ENCODE measurements at places on chromosomes 2 and 18.

GRCh38 chr18:46148810-46149209 is 44.6 kb downstream of the HAUS1 start:
- DNase-seq = no peak

DNA sequence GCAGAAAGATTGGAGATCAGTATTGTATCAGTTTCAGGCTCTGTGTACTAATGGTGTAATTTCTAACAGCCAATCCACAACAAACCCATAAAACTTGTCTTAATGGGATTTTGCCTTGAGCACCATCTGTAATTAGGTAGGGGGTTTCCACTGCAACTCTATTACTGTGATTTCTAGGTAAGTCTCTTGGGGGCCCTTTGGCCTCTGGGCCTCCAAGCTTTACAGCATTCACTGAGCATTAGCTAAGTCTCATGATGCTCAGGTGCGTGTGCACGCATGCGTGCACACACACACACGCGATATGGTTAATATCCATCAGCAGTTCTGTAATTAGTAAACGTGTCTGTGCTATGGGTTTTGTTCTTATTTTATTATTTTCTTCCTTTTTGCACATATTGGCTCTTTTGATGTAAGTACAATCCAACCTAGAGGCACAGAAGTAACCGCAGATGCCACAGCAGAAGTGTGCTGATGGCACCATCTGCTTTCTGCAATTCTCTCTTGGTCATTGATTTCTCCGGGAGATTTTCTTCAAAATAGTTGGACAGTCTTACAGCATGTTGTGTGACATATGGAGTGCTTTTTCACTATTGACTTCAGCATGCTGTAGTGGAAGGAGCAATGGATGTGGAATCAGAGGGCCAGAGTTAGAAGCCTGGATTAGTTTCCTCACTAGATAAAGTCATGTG is 592.0 kb downstream of the LRRTM4 start:
- no peak for DNase-seq

GRCh38 chr18:59009846-59010245 is 129.8 kb upstream of the SEC11C start:
- DNase-seq = no peak

GRCh38 chr18:77137851-77138250 is 5.3 kb upstream of the MBP start:
- DNase-seq = no peak

GRCh38 chr2:73897934-73898333 is 5.1 kb downstream of the ACTG2 start:
- no peak for DNase-seq

DNA sequence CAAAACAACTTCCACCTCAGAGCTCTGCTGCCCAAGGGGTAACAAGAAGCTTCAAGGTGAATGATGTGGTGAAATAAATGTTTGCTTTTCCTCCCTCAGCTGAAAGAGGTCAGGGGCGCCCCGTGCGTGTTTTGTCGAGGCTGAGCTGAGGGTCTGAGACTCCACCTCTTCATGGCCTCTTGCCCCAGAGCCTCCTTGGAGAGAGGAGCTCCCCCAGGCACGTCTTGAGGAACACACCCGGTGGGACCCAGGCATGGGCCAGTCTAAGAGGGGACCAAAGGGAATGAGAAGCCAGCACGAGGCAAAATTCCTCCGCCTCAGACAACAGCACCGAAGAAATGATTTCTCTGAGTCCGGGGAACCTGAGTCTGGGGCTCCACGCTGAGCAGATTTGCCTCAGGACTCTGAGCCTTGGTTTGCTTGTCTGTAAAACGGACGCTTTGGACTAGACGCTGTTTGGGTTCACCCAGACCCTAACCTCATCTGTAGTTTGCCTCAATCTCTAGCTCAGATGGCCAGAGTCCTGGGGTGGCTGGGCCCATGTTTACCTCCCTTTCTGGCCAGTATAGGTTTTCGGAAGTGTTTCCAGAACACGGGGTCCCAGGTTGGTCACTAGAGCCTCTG is 56.4 kb upstream of the ODC1 start:
- no peak for DNase-seq

DNA sequence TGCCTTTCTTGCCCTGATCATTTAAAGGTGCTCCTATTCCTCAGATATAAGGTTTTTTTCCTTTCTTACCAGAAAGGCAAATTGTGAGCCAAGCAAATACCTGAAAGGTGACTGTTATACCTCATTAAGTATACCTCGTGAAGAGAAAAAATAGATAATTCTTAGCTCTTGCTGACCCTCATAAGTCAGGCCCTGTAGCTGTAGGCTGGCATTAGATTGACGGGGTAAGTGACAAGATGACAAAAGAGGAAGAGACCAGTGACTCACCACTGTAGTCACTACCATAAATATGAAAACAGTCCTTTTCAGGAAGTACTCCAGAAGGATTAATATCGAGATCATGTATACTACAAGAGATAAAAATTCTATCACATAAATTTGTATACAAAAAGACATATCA is 104.6 kb downstream of the PTPN4 start:
- DNase-seq = no peak

DNA sequence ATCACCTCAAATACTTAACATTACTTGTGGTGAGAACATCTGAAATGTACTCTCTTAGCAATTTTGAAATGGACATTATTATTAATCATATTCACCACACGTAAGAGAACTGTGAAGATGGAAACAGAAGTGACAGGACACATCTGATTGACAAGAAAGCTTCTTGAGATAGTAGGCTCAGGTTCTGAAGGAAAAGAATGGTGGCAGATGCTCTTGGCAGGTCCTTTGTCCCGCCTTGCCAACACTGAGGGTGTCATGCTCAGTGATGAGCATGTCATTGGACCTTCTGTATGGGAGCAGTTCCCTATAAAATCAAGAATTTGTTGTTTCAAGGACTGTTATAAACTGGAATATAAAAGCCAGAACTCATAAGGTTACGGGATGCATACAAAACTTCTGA is 428.1 kb downstream of the THSD7B start:
- no peak for DNase-seq

DNA sequence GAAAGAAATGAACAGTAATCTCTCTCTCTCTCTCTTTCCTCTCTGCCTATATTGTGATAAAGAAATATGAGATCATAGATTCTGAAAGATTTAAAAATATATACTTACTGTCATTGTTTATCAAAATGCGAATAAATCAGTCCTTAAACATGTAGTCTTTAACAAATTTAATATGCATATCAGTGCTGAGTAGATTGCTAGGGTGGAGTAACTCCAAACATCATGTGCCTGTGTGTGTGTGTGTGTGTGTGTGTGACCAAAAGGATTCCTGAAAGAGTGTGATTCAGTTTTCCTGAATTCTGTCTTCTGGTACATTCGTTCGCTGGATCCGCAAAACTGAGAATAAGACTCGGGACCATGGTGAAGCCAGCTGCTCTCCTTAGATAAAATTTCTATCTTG is 24.0 kb upstream of the DSEL start:
- DNase-seq = no peak

GRCh38 chr2:21123473-21124393 is at the start of gene TDRD15:
Gene TDRD15 (plus strand): TSS chr2:21123968. CDS start chr2:21137468, 13,500 bp downstream.
- DNase-seq = no peak

DNA sequence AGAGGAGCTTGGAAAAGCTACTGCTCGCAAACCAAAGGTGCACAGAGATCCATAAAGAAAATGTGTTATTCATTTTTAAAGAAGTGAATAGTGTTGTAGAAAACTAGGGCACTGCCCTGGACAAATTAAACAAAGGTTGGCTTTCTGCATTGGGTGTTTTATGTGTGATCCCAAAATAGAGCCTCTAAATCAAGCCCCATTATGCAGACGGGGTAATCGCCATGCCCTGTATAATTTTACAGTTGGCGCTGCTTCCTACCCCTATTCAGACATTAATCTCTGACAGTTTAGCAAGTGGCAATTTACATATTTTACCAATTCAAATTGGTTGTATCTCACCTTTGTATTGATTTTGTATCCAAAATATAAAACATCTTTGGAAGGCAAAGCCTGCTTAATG is 109.1 kb downstream of the PID1 start:
- DNase-seq = no peak

DNA sequence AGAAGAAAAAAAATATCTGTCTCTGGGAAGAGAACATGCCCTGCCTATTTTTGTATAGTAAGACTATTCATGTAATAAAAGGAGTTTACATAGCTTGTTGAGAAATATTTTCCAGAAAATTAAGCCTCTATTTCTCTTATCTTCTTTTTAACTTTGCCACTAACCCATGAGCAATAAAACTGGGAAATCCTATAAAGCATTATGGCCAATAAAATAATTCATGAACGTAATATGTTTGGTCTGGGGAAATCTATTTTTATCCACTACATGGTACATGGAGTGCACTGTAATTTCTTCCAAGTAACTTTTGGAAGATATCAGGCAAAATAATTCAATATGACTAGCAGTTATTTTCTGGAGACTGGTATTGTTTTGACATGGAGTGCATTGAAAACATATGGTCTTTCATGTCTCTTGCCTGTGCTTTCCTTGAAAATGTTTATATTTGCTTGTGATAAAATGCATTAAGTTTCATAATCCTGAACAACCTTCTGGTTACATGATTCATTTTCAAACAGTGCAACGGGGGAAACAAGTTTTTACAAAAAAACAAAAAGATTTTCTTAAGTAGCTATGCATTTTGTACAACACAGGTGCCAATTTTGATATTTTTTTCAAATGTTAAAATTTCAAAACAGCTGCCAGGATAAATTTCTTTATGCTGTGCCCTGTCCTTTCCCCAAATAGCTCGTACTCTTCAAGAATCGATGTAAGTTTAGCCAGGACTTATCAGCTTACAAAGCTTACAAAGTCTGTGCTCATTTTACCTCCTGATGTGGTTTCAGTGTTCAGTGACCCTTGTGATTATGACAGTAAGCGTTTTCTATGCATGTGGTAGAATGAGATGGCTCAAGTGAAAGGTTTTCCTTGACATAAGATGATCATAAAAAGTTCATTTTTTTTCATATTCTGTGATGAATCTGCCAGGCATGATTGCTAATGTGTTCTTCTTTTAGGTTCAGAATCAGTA is 194.5 kb downstream of the UBE2E3 start:
- DNase-seq = no peak

DNA sequence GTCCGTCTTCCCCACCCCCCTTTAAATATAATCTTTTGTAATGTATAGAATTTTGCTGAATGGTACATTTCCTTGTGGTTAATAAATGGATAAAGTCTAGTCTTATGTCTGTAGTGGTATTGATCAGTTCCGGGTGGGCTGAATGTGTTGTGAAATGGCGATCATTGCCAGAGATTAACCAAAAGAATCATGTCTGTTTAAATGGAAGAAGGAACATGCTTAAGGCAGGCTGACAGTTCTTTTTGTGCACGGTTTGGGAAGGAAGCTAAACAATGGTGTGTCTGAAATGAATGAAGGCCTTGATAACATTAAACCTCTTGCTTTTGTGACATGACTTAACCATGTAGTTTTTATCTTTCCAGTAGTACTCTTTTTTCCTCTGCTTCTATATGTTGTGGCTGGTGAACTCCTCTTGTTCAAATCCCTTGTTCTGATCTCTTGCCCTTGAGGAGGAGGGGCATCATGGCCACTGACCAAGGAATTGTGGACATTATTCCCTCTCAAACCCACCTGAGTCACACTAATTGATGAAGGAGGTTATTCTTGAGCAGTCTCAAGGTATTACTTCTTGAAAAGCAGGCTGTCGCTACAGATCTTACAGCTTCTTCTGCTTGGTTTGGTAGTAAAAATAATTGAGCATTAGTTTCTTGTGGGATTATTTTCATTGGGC is 1.7 kb downstream of the ACVR2A start:
- no peak for DNase-seq

DNA sequence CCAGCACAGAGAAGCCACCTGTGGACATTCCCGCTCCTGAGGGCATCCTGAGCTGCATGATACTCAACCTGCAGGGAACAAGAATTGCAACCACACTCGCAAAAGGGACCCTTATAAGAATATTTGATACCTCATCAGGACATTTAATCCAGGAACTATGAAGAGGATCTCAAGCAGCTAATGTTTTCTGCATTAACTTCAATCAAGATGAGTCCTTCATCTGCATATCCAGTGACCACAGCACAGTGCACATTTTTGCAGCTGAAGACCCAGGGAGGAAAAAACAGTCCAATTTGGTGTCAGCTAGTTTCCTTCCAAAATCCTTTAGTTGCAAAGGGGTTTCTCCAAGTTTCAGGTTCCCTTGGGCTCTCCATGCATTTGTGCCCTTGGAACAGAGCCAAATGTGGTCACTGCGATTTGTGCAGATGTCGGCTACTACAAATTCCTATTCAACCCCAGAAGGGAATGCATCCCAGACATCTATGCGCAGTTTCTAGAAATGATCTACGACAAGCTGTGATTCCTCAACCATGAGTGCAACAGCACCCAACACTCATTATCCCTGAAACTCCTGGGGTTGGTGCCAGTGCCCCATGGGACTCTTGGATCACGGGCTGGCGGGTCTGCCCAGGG is 23.3 kb upstream of the FHOD3 start:
- DNase-seq = no peak

GRCh38 chr2:56892382-56892781 is 708.6 kb downstream of the CCDC85A start:
- no peak for DNase-seq

All from GM06990 (cell line).